ENCODE measurements at places on chromosomes 16 and 17.
A peak's percentile ranks its signal among the peaks of the same experiment; 100 is the strongest.

DNA sequence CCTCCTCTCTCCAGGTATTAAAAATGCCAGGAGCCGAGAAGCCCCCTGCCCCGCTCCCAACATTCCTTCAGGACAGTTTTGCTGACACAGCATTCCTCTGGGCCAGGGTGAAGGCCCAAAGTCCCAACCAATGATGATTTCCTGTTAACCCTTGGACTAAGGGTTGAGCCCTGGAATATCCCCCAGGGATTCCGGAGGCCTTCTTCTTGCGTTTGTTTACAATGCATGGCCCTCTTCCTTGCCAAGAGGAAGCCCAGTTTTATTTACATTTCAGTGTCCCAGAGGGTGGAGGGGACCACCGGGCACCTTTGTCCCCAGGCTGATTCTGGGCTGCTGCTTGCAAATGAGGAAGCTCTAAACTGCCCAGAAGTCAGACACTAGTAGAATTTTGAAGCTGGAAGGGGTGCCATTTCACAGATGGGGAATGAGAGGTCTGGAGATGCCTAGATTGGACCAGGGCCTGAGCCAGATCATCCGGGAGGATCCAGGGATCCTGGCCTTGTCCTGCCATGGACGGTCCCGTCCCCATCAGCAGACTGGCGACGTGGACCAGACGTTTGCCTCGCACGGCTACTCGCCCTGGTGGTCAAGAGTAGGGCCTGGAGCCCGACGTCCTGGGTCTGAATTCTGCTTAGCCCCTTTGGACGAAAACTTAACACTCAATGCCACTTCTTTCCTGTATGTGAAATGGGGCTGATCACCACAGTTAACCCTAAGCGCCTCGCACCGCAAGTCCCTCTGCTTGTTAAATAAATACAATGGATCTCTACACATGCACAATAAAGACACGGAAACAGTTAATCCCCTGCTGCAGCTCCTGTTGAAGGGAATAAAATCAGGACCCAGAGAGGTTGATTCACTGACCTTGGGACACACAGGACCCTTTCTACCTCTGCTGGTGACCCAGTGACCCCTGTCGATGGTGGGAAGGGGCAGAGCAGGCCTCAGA is 55.6 kb upstream of the CIBAR2 start:
- no peak for DNase-seq

DNA sequence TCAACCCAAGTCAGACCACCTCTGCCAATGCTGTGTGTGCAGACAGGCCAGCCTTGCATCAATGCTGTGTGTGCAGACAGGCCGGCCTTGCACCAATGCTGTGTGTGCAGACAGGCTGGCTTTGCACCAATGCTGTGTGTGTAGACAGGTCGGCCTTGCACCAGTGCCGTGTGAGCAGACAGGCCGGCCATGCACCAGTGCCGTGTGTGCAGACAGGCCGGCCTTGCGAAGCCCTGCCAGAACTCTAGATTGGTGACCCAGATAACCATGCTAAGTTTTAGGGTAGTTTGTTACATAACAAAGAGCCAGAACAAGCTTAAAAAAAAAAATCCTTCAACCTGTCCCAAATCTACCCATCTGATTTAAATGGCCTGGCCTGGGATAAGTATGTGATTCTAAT is 54.3 kb downstream of the ELAC2 start:
- no peak for DNase-seq

GRCh38 chr17:61129267-61130254 is 270.1 kb upstream of the TBX2 start:
- no peak for DNase-seq

- DNase-seq: no peak
Measured at GRCh38 chr17:47808830-47809480, 12.6 kb downstream of the OSBPL7 start.

DNA sequence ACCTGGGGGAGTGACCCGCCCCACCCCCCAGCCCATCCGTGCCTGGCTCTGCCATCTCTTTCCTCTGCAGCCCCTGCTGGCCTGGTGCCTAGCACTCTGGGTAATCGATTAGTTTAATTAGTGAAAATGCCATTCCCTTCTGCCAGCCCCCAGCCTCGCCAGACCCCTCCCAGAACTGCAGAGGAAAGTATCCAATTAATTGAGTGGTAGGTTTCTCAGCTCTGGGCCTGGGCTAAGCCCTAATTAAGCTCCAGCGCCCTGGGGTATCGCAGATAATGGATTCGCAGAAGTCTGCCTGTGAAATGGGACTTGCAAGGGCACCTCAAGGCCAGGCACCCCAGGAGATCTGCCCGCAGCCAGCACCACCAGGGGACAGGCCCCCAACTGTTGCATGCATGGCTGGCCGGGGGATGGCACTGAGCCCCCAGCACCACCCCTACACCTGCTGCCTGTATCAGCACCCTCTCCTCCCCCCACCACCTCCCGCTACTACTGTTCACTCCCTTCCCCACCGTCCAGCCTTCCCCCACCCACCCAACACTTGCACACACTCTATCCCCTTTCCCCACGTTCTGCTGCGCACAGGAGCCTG is 19.7 kb upstream of the SPPL2C start:
- no peak for DNase-seq

GRCh38 chr17:15654886-15655561 is 29.1 kb downstream of the TRIM16 start:
- no peak for DNase-seq

DNA sequence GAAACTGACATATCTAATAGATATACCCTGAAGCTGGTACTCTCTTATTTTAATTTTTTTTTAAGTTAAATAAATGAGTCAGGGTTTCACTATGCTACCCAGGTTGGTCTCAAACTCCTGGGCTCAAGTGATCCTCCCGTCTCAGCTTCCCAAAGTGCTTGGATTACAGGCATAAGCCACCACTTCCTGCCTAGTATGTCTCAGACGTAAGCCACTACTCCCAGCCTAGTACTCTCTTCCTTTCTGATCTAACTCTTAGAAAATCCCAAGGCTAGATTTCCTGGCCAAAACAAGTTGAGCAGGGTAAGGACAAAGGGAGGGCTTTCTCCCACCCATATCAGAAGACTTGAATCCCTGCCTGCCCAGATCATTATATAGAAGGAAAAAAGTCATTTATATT is 33.7 kb downstream of the HOXB1 start:
- no peak for DNase-seq

DNA sequence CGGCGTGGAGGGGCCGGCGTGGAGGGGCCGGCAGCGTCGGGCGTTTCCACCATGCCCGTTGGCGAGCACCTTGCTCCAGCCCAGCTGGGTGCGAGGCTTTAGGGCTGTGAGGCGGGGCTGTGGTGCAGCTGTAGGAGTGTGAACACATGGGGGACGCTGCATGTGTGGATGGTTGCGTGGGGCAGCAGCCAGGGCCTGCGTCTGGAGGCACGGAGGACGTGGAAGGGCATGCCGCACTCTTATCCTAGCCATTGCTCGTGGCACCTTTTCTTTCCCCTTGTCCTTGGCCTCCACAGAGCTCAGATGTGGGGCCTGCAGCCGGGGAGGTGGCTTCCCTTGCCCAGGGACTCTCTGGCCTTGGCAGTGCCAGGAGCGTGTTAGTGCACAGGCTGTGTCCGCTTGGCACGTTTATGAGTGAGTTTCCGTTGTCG is 47.8 kb downstream of the PDPK1 start:
- DNase-seq: no peak

DNA sequence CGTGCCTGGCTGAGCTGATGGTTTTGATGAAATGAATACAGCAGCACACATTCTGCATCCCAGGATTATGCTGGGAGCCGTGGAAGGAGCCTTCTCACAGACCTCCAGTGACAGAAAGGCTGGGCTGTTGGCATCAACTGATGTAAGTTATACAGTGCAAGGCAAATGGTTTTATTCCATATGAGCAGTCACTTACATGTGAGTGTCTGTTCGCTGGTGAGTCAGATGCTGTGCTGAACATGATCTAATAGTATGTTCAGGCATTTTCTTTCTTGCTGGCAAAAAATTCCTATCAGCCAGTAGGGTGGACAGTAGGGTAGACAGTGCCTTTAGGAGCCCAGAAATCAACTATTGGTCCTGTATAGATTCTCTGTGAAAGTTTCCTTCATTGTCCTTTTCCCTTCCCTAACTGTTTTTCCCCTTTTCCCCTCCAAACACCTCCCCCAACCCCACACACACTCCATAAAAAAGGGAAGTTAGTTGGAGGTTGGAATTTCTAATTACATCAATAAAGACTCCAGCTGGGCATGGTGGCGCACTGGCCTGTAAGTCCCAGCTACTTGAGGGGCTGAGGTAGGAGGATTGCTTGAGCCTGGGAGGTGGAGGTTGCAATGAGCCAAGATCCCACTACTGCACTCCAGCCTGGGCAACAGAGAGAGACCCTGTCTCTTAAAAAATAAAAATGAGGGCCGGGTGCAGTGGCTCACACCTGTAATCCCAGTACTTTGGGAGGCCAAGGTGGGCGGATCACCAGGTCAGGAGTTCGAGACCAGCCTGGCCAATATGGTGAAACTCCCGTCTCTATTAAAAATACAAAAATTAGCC is 36.2 kb downstream of the LDHD start:
- no peak for DNase-seq

GRCh38 chr17:11601661-11602060 is 3.4 kb downstream of the DNAH9 start:
- DNase-seq: no peak

- DNase-seq: peak; percentile 71
Measured at GRCh38 chr17:62627904-62628633, 599 bp downstream of the MRC2 start.

- DNase-seq: no peak
Measured at GRCh38 chr17:74842146-74842598, 17.5 kb downstream of the GRIN2C start.

GRCh38 chr16:2008631-2009163 is 924 bp downstream of the ZNF598 start:
- DNase-seq: peak; percentile 60

DNA sequence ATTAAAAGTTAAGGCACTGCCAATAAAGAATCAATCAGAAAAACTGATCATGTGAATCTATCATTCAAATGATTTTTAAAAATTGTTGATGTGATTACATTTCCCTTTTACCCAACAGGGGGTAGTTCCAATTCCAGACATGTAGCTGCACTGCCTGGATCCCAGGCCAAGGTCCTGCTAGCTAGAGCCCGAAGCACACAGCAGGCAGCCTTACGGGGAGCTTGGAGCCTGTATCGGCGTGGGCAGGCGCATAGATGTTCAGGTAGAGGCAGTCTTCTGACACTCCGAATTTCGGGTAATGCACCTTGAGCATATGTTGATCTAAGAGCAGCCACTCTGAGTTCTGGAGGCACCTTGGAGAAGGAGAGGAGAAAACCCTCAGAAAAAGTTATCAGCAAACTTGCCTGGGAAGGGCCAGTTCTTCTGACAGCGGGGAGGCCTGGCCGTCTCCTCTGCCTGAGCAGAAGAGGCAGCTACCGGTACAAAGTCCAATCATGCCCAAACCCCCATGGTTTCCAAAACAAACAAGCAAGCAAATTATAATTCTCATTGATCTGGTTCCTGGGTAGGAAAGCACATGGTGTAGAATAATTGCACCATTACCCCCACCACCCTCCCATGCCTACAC is 3.6 kb downstream of the CES5A start:
- DNase-seq: no peak

DNA sequence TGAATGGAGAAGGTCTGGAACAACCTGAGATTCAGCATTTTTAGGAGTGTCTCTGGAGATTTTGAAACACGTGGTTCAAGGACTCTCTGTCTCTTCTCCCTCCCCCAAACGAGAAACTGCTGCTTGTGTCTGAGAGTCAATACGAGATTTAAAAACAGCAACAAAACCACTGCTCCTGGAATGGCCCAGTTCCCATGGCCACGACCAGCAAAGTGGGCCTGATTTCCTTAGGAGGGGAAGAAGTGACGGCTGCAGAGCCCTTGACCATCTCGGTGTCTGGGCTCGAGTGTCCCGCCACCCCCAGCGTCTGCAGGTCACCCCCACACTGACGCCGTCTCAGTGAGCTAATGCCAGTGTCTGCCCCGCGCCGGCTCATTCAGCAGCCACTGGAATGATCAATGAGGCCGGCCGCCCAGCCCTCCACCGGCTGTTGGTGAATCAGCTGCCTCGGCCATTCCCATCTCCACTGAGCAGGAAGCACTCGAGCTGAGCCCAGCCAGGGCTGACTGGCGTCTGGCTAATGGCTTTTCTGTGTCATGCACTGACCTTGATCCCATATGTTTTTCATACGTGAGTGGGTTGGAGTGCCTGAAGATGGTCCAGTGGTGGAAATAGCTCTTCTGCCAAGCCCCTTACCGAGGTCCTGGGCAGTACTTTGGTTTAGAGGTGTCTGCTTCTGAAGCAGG is 151.8 kb downstream of the PITPNC1 start:
- peak; percentile 83 for DNase-seq

GRCh38 chr16:86651823-86652222 is 73.5 kb downstream of the FOXL1 start:
- no peak for DNase-seq

GRCh38 chr17:82243648-82244412 is 15.0 kb downstream of the SLC16A3 start:
- peak; percentile 56 for DNase-seq

DNA sequence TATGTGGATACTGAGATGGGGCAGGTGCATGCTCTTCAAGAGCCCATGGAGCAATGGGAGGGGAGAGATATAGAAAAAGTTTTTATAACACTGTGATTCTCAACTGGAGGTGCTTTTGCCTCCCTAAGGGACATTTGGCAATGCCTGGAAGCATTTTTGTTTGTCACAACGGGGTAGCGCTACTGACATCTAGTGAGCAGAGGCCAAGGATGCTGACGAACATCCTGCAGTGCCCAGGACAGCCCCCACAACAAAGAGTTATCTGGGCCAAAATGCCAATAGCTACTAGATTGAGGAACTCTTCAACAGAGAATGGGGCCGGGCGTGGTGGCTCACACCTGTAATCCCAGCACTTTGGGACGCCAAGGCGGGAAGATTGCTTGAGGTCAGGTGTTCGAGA is 67.2 kb upstream of the CLEC3A start:
- no peak for DNase-seq

GRCh38 chr17:82246365-82247181 is 17.7 kb downstream of the SLC16A3 start:
- peak; percentile 84 for DNase-seq

DNA sequence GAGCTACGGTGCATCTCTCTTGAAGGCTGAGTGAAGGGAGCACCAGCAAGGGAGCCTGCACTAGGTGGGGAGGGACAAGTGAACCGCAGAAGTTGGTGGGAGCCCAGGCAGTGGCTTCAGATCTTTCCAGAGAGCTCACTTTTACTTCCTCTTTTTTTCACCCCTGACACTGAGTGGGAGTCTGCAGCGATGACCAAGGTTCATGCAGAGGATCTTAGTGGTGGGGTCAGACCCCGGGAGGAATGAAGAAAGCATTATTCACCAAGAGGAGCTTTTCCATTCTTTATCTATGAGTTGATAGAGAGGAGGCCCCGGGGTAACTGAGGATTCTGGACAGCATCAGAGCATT is 3.0 kb upstream of the CCL2 start:
- no peak for DNase-seq

GRCh38 chr17:40791787-40792436 is 7.8 kb downstream of the KRT28 start:
- no peak for DNase-seq

GRCh38 chr16:67883872-67884261 is 818 bp upstream of the NRN1L start:
- DNase-seq: peak; percentile 80

- DNase-seq: no peak
Measured at GRCh38 chr16:9703731-9704130, 478.5 kb downstream of the GRIN2A start.

- DNase-seq: no peak
Measured at GRCh38 chr17:46772475-46773220, 45.8 kb downstream of the WNT3 start.

- DNase-seq: no peak
Measured at GRCh38 chr17:9363440-9364350, 211.9 kb downstream of the STX8 start.
